ENCODE measurements at places on chromosomes 5 and 9.

DNA sequence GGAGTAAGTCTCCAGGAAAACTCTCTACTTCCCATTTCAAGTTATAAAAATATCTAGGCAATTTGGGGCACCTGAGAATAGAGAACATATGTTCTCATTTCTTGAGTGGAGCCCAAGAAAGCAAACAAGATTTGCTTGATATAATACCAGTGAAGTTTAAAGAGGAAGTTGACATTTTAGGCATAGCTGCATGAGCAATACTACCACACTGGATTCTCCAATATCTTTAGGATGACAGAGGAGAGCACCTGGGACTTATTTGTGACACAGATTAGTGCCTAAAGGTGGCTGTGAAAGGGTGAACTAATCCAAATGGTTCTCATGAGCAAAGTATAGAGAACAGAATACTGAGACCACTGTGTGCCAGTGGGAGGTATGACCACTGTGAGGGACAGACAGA lies 423.5 kb upstream of the RIOK2 start:
- no peak for DNase-seq

DNA sequence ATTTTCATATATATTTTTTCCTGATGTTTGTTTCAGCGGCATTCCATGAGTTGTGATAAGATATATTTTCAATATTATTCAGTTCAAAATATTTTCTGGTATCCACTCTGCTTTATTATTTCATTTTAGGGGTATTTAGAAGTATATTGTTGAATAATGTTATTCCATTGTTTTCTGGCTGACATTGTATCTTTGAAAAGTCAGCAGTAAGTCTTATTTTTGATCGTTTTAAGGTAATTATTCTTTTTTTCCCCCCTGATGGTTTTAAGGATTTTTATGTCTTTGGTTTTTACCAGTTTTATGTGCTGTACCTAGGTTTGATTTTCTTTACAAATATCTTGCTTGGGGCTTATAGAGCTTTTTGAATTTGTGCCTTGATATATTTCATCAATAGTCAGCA lies 6.6 kb upstream of the GLRA1 start:
- DNase-seq = no peak

GRCh38 chr9:104386013-104386412 lies 118.0 kb upstream of the OR13F1 start:
- DNase-seq = no peak

DNA sequence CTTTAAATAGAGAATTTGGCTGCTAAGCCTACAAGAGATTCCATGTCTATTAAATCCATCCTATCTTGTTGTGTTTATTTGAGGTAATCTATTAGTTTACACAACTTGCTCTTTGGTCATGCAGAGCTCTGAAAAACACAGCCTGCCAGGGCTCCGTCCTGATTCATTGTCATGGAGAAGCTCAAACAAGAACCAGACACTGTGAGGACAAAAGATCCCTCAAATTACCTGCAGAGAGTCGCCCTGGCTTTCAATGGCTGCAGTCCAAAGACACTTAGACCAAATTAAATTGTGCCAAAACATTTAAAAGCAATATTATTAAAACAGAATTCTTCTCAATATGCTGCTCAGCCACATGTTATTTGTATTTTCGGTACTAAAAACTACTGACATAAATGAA lies 60.1 kb downstream of the CDH18 start:
- no peak for DNase-seq

DNA sequence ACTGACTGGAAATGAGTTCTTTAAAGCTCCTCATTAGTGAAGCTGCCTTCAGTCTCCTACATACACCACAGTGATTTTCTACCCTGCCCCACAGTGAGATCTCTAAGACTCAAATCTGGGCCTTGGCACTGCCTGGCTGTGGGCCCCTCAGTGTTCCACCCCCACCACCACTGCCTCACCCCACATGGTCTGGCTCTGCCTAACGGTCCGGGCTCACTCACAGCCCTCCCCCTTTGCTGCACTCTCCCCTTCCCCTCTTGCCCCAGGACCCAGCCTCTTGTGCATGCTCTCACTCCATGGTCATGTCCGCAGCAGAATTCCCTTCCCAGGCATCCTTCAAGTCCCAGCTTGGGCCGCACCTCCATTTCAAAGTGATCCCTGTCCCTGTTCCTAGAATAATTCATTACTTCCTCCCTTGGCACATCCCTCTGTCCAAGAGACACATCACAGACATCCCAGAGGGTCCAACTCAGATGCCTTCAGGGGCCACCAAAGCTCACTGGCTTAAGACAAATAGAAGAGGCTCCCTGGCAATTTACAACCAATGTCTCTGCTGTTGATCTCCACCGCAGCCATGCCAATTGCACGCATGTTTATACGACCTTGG lies 56.7 kb downstream of the HRH2 start:
- DNase-seq = no peak

Data from globus pallidus (tissue), 1 donor.